Fibroblast of gingiva (primary cell): ENCODE measurements at places on chromosomes 12 and 14.

GRCh38 chr14:69050240-69051184 lies 71.4 kb upstream of the ACTN1 start:
- peak; percentile 34 for DNase-seq

DNA sequence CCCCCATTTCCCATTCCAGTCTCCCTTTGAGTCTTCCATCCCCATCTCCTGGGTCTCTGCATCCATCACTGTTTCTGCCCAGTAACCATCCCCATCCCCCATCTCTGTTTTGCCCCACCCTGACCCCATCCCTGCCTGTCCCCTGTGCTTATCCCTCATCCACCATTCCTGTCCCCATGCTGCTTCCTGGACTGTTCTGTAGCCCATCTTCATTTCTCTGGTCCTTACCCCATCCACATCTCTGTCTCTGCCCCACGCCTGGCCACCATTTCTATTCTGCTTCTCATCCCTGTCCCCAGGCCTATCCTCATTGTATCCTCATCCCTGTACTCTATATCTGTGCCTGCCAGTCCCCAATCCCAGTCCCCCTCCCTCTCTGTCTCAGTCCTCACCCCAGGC lies 4.2 kb downstream of the NXPH4 start:
- DNase-seq: no peak

DNA sequence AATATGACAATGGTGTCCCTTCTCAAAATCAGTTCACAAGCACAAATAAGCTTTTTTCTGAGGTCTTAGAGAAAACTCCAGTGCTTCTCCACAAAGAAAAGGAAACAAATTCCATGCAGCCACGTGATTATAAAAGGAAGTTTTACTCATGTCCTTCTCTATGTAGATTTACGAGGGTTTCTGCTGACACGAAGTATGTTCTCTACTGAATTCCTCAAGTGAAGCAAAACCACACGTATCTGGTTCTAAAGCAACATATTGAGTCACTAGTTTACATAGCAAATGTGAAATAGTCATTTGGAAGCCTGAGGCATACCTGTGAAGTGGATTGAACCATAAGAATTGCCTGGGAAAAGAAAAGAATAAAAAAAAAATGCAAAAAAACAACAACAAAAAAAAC lies 31.9 kb downstream of the BMP4 start:
- DNase-seq: peak; percentile 82

GRCh38 chr12:31773223-31773750 lies 44.5 kb upstream of the AMN1 start:
- DNase-seq: no peak

DNA sequence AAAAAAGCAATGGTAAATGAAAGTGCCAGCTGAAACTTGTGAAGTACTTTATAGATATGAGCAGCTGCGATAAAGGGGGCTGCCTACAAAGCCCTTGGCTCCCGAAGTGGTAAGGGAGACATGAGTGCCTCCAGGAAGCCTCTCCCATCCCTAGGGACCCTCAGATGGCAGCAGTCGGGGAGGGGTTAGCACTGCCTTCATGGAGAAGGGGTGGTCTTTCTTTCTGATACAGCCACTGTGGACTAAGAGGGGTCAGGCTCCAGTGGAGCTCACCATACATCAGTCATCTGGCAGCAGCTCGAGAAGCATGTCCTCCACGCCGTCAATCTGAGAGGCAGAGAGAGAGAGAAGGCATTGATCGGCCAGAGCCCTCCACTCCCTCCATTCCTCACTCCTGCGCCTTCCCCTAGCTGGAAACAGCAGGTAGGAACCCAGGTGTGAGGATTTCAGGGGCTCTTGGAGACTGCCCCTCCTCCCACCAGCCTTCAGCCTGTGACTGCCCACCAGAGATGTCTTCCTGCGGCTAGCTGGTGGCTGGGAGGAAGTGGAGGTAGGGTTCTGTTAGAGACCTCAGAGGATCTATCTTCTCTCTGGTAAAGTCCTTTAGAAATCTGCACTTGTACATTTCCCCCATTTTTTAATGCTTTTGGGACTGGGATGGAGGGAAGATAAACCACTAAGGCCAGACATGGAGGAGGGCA lies 2.3 kb downstream of the TCL1A start:
- DNase-seq: no peak

- peak; percentile 82 for DNase-seq
Observed at GRCh38 chr12:115190010-115190770, 506.2 kb upstream of the TBX3 start.

DNA sequence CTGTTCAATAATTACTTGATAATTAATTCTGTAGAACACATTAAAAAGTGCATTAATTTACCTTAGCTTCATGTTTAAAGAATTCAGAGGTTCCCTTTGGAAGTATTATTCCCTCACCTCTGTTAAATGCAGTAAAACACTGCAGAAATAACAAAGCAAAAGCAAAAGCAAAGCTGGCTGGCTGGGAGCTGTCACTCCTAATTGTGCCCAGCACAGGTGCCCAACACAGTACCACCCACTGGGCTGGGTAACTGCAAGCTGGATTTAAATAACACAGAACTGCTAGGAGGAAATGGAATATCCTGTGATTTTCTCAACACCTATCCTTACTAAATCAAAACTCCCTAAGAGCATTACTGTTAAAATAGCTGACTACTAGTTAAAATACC lies 72.6 kb downstream of the SLC2A13 start:
- no peak for DNase-seq

GRCh38 chr14:22388669-22389595 lies 200.1 kb downstream of the DAD1 start:
- no peak for DNase-seq
